ENCODE measurements at places on chromosomes 3 and 15. TPM values are rescaled to one million over a fixed set of nuclear protein-coding genes. Genes with fewer than 3 reads are reported as not detected.

Gene LRRC31
- 0.19 TPM for total RNA-seq

GRCh38 chr3:64141476-64141875, 83.8 kb downstream of the PRICKLE2 start:
- H3K36me3 ChIP-seq = no peaks in the 10 kb centered on the region
- H3K4me3 ChIP-seq = no peak overlapping the region
- no peak for DNase-seq
- H3K4me1 ChIP-seq = no peaks in the 10 kb centered on the region

DNA sequence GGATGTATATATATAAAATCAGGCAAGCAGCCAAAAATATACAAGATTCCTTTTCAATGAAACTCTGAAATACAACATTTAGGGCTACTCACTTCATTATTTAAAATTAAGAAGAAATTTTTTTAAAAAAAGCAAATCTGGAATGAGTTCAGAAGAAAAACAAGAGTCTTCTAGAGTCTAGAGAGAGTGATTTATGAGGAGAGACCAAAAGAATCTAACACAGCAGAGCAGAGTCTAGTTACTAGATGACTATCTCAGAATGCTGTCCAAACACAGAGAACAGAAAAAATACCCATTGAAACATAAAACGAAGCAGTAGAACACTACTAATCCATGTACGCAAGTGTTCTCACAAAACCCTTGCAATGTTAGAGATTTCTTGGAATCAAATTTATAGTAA, 275.2 kb upstream of the CBLB start:
- H3K27me3 ChIP-seq = no peaks in the 10 kb centered on the region
- H3K4me1 ChIP-seq = no peaks in the 10 kb centered on the region
- H3K36me3 ChIP-seq = no peaks in the 10 kb centered on the region
- no peak overlapping the region for H3K27ac ChIP-seq

DNA sequence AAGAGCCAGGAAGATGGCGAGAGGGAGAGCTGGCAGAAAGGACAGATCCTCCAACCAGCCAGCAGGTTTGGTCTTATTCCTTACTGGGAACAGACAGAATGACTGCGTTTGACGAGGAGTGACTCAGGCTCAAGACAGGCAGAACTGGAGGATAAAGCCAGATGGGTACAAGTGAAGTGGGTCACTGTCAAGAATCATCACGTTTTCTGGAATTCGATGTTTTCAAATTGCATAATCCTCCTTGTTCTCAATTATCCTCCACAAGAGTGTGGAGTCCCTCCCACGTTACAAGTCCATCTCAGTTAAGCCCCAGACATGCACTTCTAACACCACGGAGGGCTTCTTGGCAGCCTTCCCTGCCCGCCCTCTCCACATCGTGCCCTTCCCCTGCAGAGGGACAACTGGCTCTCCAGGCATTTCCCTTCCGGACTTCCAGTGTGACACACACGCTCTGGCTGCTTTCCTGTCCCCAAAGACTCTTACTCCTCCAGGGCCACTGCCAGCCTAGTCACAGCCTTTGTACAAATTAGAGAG, 183.1 kb downstream of the CHST2 start:
- no peak for DNase-seq
- no peak overlapping the region for H3K27ac ChIP-seq
- H3K27me3 ChIP-seq = no peaks in the 10 kb centered on the region
- no peak overlapping the region for H3K4me3 ChIP-seq

- H3K4me1 ChIP-seq = no peaks in the 10 kb centered on the region
- H3K27me3 ChIP-seq = no peaks in the 10 kb centered on the region
- no peak overlapping the region for H3K27ac ChIP-seq
- H3K36me3 ChIP-seq = no peaks in the 10 kb centered on the region
Measured at GRCh38 chr15:93362203-93362602, 273.2 kb upstream of the RGMA start.

Gene SEMA5B
- 0.68 TPM for total RNA-seq

Gene CHSY1
- 31.1 TPM for total RNA-seq

Gene ARL8B
- 54.5 TPM for total RNA-seq

DNA sequence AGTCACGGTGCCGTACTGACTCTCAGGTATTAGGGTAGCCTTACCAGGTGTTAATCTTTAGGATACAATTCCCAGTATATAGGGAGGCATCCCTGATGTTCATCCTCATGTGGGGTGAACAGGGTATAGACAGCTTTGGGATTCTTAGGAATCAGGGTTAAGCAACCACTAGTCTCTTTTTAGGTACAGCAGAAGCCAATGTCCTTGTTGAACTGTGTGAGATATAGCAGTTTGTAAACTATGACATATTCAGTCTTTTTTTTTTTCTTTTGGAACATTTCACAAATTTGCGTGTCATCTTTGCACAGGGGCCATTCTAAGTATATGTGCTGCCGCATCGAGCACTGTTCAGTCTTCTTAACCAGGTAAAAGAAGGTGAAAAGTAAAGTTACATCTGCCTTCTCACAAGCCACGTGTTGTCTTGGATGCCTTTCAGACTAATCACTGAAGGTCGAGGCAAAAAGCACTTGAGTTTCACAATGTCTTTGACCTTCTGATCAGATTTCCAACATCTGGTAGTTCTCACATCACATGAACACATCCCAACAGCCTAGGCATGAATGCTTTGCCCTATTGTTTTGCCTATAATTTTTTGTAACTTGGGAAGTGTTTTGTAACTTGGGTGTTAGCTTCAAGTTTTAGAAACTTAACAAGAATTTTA, 17.2 kb downstream of the TSEN2 start:
- no peak for DNase-seq
- H3K27me3 ChIP-seq = no peaks in the 10 kb centered on the region
- no peak overlapping the region for H3K4me3 ChIP-seq
- no peaks in the 10 kb centered on the region for H3K4me1 ChIP-seq
- no peak overlapping the region for H3K27ac ChIP-seq

Gene ZDHHC19
- total RNA-seq = 55.0 TPM

GRCh38 chr3:194998417-194998816, 272.5 kb downstream of the XXYLT1 start:
- H3K36me3 ChIP-seq = no peaks in the 10 kb centered on the region
- no peak overlapping the region for H3K27ac ChIP-seq
- no peaks in the 10 kb centered on the region for H3K27me3 ChIP-seq
- H3K4me1 ChIP-seq = peaks cover 3% of the 10 kb centered on the region
- no peak for DNase-seq

Gene GASK1A
- total RNA-seq = 22.2 TPM

DNA sequence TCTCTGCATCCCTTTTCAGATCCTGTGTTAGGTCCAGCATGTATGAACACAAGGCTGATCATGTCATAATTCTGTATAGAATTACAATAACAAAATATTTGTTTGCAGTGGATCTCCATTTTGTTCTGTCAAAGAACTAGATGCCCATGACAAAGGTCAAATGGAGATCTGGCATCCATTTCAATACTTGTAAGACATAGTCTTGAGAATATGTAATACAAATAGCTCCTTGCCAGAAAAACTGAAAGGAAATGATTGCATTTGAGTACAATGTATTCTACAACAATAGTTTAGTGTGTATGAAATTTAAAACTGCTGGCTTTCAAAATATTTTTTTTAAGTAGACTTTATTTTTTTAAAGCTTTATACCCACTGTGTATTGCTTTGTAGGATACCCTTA, 101.1 kb downstream of the CMSS1 start:
- H3K4me1 ChIP-seq = peaks cover 27% of the 10 kb centered on the region
- no peak for DNase-seq

DNA sequence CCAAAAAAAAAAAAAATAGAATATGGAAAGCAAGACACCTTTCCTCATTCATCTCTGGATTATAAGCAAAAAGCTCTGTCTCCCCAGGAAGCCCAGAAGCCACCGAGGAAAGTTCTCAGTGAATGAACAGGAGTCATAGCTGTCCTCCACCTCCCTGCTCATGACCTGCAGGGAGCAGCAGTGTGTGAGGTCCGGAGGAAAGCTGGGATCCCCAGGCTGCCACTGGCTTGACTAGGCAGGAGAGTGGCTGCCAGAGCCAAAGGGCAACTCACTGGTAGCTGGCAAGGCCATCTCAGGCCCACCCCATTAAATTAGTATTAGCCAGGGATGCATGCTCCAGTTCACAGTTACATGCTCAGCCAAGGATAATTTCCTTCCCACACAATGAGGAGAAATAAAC, 191.6 kb upstream of the STT3B start:
- H3K4me3 ChIP-seq = no peak overlapping the region
- peak; percentile 32 for DNase-seq
- H3K36me3 ChIP-seq = no peaks in the 10 kb centered on the region
- no peaks in the 10 kb centered on the region for H3K27me3 ChIP-seq
- no peaks in the 10 kb centered on the region for H3K4me1 ChIP-seq

- H3K4me3 ChIP-seq = no peak overlapping the region
- no peaks in the 10 kb centered on the region for H3K27me3 ChIP-seq
- H3K27ac ChIP-seq = no peak overlapping the region
- H3K36me3 ChIP-seq = no peaks in the 10 kb centered on the region
Measured at GRCh38 chr15:38010395-38010794, 76.0 kb downstream of the TMCO5A start.

Gene CPN2
- total RNA-seq = 1.1 TPM

Gene GCSAM
- total RNA-seq = 0.06 TPM

DNA sequence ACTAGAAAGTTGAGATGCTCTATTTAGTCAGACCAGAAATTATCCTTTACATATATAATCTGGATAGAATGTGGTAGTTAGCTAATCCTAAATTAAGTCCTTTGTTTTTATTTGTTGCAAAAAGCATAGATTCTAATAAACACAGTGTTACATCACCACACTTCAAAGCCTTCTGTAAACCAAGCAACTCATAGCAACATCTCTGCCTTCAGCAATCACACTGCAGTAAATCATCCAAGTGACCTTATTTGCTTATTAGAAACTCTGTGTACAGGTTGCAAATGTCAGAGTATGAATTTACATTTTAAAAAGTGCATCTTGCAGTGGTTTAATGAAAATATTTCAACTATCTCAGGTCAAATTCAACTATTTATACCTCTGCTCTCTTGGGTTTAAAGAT, 242.5 kb downstream of the GBE1 start:
- no peak overlapping the region for H3K4me3 ChIP-seq
- H3K27me3 ChIP-seq = no peaks in the 10 kb centered on the region

- no peak for DNase-seq
- H3K27me3 ChIP-seq = no peaks in the 10 kb centered on the region
- H3K4me3 ChIP-seq = no peak overlapping the region
- H3K36me3 ChIP-seq = no peaks in the 10 kb centered on the region
Measured at GRCh38 chr3:65109966-65110500, 422.2 kb upstream of the ADAMTS9 start.

- no peaks in the 10 kb centered on the region for H3K36me3 ChIP-seq
- no peak overlapping the region for H3K4me3 ChIP-seq
- no peak for DNase-seq
- H3K4me1 ChIP-seq = no peaks in the 10 kb centered on the region
- no peak overlapping the region for H3K27ac ChIP-seq
- H3K27me3 ChIP-seq = no peaks in the 10 kb centered on the region
Measured at GRCh38 chr3:9217784-9218513, 31.5 kb downstream of the SRGAP3 start.

DNA sequence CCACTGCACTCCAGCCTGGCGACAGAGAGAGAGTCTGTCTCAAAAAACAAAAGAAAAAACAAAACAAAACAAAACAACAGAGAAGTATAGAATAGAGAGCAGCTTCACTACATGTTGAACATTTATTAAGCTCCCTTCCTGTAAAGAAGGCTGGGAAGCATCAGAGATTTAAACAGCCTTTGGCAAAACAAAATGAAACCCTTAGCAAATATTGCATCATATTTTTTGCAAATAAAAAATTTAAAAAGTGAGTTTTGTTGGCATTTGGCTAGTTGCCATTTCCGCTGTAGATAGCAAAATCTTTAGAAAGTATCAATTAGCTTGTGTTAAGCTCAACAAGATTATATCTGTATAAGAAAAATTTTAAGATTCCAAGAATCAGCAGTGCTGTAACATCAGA, 151.2 kb downstream of the SERPINI1 start:
- DNase-seq = no peak
- H3K36me3 ChIP-seq = no peaks in the 10 kb centered on the region
- H3K4me1 ChIP-seq = no peaks in the 10 kb centered on the region
- no peak overlapping the region for H3K27ac ChIP-seq
- H3K27me3 ChIP-seq = no peaks in the 10 kb centered on the region

Gene WDR93
- 8.1 TPM for total RNA-seq

Gene MCF2L2
- total RNA-seq = 14.6 TPM

DNA sequence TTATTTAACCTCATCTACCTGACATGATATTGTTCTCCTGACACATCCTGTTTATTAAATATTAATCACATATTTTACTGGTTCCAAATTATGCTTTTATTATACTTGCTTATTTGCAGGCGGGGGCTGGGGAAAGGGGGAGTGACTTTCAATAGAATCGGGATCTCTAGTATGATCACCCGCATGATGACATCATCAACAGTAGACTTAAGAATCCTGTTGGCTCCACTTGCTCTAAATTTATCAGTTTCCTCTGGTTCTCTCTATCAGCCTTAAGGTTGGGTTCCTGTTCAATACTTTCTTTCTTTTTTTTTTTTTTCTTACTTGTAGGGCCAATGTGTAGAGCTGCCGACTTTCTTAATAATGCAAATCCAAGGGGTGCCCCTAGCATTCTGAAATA, 317.5 kb downstream of the BCHE start:
- no peak overlapping the region for H3K27ac ChIP-seq
- H3K4me1 ChIP-seq = no peaks in the 10 kb centered on the region
- no peaks in the 10 kb centered on the region for H3K27me3 ChIP-seq
- no peaks in the 10 kb centered on the region for H3K36me3 ChIP-seq

DNA sequence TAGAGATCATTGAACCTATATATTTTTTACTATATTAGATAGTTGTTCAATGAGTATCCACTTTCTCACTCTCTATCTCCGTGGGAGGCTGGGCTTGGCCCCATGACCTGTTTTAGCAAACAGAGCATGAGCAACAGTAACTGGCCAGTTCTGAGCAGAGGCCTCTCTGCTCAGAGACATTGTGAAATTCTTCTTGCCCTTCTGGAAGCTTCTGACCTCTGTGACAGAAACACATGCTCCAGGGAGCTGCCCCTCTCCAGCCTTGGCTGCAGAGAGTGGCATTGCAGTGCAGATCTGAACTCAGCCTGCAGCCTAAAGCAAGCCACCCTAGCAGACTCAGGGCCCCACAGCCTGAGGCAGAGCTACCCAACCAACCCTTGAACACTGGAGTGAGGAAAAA, 20.5 kb downstream of the FAM240A start:
- no peaks in the 10 kb centered on the region for H3K36me3 ChIP-seq
- no peak for DNase-seq
- H3K27ac ChIP-seq = no peak overlapping the region
- no peak overlapping the region for H3K4me3 ChIP-seq
- no peaks in the 10 kb centered on the region for H3K4me1 ChIP-seq

DNA sequence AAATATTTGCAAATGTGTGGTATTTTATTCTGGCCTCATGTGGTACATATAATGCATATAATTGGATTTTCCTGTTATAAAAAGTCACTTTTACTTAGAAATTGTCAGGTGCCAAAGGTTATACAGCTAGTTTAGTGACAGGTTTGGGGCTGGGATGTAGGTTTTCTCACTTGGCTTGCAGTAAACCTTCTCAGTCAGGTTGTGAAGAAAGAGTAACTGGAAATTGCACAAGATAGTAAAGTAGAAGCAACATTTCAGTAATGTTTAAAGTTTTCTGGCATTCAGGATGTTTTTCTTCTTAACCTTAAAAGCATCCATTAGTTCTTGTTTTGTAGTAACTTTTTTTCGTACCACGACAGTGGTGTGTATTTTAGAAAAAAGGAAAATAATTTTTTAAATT, 53.9 kb downstream of the MEF2A start:
- H3K36me3 ChIP-seq = no peaks in the 10 kb centered on the region
- no peaks in the 10 kb centered on the region for H3K27me3 ChIP-seq
- no peak overlapping the region for H3K4me3 ChIP-seq
- DNase-seq = no peak
- H3K4me1 ChIP-seq = no peaks in the 10 kb centered on the region

Measured in testis (tissue), 5 donors.